Suppressor macrophage treated with lipopolysaccharide for 4 hours (primary cell): ENCODE measurements at places on chromosomes 13 and 19.

DNA sequence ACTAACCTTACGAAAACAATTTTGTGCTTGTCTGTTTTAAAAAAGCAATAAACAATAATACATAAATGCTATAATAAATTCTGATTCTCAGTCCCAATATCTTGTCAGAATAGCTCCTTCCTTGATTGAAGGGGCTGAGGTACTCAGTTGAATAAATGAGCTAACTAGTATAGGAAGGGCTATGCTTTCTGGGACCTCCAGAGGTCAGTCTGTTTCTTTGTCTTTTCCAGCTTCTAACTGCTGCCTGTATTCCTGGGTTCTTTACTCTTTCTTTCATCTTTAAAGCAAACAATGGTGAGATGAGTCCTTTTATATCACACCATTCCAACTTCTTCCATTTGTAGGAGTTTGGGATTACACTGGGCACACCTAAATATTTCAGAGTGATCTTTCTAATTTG is 1297.0 kb upstream of the ATXN8OS start:
- no peak for DNase-seq

DNA sequence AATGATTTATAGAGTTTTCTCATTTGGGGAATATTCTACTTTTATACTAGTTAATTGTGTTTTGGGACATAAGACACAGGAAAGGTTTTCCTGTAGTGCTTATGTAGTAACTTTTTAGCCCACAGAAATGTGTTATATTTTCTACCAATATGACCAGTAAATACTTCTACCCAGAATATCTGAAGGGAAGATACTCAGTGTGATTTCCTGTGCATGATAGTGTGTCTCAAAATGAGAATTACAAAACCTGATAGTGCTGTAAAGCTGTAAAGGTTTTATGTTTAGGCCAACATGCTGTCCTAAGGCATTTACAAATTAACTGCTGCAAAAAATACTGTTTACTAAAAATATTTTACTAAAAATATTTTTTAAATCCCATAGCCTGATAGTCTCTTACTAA is 126.8 kb downstream of the RXFP2 start:
- DNase-seq, result no peak

- no peak for DNase-seq
Observed at GRCh38 chr13:20390526-20391175, 135.0 kb downstream of the CRYL1 start.

DNA sequence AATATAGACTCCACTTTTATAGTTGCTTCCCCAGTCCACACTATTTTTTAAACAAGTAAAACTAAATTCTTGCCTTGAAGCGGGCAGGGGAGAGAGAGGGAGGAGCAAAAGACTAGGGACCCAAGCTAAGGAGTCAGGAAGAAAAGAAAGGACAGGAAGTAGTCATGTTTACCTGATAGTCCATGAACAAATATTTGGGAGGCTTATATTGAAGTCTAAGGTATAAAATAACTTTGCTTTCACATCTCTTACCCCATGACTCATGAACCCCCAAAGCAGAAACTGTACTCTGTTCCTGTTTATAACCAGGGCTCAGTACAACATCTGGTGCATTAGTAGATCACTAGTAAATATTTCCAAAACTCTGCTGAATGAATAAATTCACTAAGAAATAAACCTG is 67.3 kb downstream of the ZAR1L start:
- DNase-seq, result no peak

- no peak for DNase-seq
Observed at GRCh38 chr13:99991828-99992775, 10.5 kb downstream of the ZIC2 start.

DNA sequence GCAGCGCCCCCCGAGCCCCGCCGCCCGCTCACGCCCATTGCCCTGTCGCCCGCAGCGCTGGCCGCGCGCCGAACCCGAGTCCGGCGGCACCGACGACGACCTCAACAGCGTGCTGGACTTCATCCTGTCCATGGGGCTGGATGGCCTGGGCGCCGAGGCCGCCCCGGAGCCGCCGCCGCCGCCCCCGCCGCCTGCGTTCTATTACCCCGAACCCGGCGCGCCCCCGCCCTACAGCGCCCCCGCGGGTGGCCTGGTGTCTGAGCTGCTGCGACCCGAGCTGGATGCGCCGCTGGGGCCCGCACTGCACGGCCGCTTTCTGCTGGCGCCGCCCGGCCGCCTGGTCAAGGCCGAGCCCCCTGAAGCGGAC is 518 bp downstream of the KLF2 start:
- DNase-seq, result peak; percentile 36

GRCh38 chr19:15456871-15457700 is 7.3 kb downstream of the RASAL3 start:
- DNase-seq, result no peak

DNA sequence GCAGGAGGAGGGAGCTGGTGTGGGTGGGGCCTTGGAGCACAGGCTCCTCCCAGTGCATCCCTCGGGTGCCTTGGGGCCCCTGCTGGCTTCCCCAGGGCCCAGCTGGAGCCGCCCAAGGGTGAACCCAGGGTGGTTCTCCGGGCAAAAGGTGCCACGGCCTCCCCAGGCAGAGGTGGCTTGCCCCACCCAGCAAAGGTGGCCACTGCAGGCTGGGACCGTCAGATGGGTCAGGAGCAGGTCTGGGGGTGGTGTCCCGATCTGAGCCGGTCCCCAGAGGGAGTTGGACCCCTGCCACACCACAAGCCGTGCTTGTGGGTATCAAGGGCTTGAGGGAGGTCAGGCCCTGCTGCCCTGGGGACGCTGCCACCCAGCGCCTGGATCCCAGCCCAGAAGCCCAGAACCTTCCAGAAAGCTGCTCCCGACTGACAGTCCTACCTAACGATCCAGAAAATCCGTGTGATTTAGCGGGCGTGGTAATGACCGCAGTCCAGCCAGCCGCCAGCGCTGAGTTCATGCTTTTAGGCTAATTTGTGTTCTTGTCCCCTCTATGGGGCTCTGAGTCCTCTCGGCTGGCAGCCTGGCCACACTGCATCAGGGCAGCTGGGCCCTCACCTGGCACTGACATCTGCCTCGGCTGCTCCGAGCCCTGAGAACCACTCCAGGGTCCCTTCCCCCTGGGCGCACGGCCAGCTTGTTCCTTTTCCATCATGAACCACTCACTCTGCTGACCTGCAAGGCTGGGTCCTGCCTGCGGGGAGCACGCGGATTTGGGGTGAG is 5.0 kb upstream of the GRIN3B start:
- no peak for DNase-seq
